NCI-H774 (cell line): ENCODE measurements at places on chromosomes 2 and 18.
A peak's percentile ranks its signal among the peaks of the same experiment; 100 is the strongest.

DNA sequence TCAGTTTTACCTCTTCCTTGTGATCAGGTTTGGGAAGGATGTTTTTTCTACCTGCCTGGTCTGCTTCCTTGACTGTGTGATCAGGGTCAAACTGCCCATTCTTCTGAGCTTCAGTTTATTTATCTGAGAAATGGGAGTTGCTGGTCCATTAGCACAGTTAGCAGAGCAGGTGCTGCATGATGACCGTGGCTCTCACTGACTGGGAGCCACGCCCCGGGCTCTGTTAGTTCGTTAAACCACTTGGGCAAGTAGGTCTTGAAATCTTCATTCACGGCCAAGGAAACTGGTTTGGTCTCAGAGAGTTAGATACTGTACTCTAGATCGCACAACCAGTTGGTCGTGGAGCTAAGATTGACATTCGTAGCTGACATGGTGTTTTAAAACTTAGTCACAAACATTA is 41.7 kb downstream of the INPP5D start:
- DNase-seq, result no peak

GRCh38 chr18:62844850-62845643 is 129.7 kb downstream of the PHLPP1 start:
- no peak for DNase-seq

DNA sequence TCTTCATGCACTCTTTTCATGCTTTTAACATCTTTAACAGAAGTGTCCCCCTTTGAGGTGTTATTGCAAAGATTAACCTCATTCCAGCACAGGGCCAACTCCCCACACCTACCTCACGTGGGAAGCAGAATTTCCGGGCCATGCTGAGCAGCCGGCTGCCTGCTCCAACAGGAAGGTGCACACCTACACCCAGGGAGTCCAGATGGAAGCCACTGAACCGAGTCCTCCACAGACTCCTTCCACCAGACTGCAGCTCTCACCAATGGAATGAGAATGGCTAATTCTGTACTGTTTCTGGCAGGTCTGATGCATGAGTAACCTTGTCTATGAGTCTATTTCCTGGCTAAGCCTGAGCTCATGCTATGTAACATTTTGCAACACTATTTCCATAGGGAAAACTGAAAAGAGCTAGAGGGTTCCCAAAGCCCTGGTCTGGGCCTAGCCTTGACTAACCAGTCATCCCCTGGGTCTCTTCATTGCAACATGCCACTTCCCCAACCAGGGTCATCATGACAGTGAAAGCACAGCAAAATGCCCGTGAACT is 11.0 kb downstream of the ERFE start:
- DNase-seq, result no peak

DNA sequence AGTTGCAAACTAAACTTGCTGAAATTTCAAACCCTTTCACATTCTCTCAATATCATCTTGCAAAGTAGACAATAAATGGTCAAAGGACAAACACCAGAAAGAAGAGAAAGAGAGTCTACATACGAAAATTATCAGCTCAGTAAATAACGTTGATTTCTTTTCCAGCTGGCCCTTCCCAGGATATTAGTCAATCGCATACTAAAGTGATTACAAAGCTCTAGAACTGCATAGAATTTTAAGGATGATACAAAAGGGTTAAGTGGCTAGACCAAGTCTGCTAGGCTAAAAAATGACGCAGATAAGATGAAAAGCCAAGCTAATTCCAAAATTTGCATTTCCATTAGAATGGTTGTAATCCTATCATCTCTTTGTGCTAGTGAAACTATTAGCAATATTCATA is 405.7 kb downstream of the FBXO15 start:
- no peak for DNase-seq

DNA sequence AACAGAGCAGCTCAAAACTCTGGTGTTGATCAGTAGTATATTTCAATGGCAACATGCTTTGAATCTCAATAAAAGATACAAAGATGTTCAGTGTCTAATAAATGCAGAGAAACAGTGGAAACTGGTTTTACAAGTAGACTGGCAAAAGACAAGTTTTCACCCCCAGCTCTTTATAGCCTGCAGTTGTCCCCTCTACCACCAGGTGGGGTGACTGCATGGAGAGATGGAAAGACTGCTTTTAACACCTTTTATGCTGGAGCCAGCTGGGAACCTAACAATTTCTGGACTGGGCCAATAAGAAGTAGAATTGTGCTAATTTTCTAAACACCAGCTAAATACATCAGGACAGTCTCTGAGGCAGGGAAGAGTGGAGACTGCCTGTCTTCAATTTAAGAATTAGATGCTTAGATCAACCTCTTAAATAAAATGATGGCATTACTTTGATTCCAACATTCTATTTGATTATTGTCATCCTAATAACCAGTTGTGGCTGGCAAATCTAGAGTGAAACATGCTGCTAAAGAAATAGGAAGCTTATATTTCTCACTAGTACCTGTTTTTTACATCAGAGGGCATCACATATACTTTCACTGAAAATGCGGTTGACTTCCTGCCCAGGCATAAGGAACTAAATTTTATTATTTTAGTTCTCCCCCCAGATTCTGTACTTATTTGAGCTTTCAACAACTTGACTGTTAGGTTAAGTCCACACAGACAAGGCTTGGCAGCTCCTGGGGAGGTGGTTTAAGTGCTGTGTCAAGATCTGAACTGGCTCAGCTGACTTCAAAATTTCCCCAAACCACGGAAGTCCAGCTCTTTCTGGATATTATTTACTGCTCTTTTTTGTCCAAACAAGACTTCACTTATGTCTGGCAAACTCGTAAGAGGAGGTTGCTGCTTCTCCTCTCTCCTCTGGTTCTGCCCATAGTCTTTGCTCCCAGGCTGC is 140.5 kb downstream of the TPGS2 start:
- DNase-seq, result peak; percentile 44

- peak; percentile 3 for DNase-seq
Observed at GRCh38 chr2:202104286-202104870, 31.3 kb downstream of the KIAA2012 start.

DNA sequence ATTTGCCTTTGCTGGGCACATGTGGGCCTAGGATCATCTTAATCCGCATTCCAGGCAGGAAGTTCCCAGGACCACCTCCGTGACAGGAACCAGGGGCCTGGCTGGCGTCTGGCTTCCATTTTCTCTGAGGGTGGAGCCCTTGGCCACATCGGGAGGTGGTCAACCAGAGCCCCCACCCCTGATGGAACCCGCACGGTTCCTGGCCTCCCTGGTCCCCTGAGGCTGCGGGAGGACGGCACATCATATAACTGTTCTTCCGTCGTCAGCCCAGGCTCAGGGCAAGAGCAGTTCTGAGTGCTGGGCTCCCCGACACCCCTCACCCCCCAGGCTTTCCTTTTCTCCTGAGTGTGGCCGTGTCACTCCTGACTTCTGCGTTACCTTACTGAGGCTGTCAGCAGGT is 13.5 kb downstream of the ESPNL start:
- DNase-seq, result no peak

GRCh38 chr2:152682663-152683062 is 34.6 kb downstream of the PRPF40A start:
- DNase-seq, result no peak
